T-cell (primary cell): ENCODE measurements at places on chromosomes 16 and 17. TPM values are rescaled to one million over a fixed set of nuclear protein-coding genes. Genes with fewer than 3 reads are reported as not detected.

DNA sequence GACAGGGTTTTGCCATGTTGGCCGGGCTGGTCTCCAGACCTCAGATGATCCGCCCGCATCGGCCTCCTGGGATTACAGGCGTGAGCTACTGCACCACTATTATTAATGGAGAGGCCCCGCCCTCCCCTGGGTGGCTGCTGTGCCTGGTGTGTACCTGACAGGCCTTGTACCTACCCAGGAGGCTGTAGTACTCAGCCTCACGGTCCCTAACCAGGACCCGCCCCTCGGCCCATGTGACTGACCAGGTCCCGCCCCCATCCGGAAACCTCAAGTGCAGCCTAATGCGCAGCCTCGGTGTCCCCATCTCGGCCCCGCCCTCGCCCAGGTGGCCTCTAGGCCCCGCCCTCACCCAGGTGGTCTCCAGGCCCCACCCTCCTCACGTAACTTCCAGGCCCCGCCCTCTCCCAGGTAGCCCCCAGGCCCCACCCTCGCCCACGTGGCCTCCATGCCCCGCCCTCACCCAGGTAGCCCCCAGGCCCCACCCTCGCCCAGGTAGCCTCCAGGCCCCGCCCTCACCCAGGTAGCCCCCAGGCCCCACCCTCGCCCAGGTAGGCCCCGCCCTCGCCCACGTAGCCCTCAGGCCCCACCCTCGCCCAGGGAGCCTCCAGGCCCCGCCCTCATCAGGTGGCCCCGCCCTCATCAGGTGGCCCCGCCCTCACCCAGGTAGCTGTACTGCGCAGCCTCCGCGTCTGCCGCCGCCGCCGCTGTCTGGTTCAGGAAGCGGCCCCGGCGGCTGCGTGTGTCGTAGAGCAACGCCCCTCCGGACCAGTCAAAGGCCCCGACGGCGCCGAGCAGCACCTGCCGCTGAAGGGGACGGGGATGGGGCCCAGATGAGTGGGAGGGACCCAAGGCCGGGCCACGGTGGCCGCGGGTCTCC, 31.0 kb downstream of the HASPIN start:
- H3K4me1 ChIP-seq = peaks cover 15% of the 10 kb centered on the region
- H3K36me3 ChIP-seq = no peaks in the 10 kb centered on the region
- peak; percentile 74 for DNase-seq

DNA sequence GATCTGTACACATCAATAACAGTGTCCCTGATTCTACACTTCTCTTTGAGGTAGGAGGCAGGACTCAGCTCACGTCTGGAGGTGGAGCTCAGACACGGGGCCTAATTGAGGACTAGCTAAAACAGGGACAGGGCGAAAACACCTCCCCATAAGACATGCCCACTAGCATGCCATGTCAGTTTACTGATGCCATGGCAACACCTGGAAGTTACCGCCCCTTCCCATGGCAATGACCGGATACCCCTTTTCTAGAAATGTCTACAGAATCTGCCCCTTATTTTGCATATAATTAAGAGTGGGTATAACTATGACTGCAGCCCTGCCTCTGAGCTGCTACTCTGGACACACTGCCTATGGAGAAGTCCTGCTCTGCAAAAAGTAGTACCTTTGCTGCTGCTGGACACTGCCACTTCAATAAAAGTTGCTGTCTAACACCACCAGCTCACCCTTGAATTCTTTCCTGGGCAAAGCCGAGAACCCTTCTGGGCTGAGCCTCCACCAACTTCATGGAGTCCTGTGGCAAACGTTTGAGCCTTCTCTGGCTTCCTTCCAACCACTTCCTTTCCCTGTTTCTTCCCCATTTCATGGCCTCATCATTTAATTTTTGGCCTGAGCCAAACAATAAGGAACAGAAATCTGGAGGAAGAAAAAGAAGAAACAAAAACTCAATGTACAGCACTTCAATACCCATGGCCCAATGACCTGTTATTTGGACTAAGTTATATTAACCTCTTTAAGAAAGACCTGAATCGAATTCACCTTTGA, 21.0 kb downstream of the PHB1 start:
- H3K4me3 ChIP-seq = no peak overlapping the region
- DNase-seq = no peak
- H3K36me3 ChIP-seq = no peaks in the 10 kb centered on the region
- H3K27me3 ChIP-seq = no peaks in the 10 kb centered on the region
- H3K27ac ChIP-seq = no peak overlapping the region

- H3K36me3 ChIP-seq = peaks cover 6% of the 10 kb centered on the region
- H3K27me3 ChIP-seq = no peaks in the 10 kb centered on the region
These were observed 10.6 kb downstream of the CALCOCO2 start for GRCh38 chr17:48841395-48841831.

GRCh38 chr17:71985111-71986039, 135.4 kb upstream of the SOX9 start:
- no peaks in the 10 kb centered on the region for H3K36me3 ChIP-seq
- H3K27me3 ChIP-seq = no peaks in the 10 kb centered on the region
- no peak overlapping the region for H3K4me3 ChIP-seq
- H3K4me1 ChIP-seq = no peaks in the 10 kb centered on the region

- no peak for DNase-seq
- no peaks in the 10 kb centered on the region for H3K4me1 ChIP-seq
- peaks cover 78% of the 10 kb centered on the region for H3K36me3 ChIP-seq
- no peak overlapping the region for H3K4me3 ChIP-seq
- H3K27ac ChIP-seq = no peak overlapping the region
These were observed 96.6 kb downstream of the HELZ start for GRCh38 chr17:67148352-67148751.

DNA sequence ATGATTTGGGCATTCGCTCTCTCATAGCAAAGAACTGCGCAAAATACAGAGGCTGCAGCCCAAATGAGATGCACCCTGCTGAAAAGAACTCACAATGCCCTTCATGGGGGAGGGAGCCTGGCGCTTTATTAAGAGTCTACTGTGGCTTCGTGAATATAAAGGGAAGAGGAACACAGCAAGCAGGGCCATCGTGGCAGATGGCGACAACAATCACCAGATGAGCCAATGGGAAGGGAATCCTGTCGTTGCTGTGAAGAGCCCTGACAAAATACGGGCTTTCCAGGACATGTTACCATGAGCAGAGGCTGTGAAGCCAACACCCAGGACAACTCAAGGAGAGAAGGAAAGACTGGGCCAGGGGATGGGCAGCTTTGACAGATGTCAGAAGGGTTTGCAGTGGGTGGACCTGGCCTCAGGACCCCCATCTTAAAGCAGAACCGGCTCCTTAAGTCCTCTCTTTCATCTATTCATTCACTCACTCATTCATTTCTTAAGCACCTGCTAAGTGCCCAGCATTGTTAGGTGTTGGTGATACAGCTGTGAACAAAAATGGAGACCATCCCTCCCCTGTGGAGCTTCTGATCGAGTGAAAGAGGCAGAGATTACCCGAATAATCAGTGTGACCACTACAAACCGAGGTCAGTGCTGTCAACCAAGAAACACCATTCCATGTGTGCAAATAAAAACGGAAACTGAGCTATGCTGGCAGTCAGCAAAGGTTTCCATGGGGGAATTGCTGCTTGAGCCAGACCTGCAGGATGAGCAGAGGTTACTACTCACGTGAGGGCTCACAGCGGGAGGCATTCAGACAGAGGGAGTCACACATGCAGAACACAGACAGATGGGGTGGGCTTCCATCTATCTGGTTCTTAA, 125.8 kb downstream of the DYNLRB2 start:
- no peak for DNase-seq
- H3K27me3 ChIP-seq = no peaks in the 10 kb centered on the region
- H3K4me1 ChIP-seq = peaks cover 4% of the 10 kb centered on the region
- H3K4me3 ChIP-seq = no peak overlapping the region
- H3K36me3 ChIP-seq = no peaks in the 10 kb centered on the region

DNA sequence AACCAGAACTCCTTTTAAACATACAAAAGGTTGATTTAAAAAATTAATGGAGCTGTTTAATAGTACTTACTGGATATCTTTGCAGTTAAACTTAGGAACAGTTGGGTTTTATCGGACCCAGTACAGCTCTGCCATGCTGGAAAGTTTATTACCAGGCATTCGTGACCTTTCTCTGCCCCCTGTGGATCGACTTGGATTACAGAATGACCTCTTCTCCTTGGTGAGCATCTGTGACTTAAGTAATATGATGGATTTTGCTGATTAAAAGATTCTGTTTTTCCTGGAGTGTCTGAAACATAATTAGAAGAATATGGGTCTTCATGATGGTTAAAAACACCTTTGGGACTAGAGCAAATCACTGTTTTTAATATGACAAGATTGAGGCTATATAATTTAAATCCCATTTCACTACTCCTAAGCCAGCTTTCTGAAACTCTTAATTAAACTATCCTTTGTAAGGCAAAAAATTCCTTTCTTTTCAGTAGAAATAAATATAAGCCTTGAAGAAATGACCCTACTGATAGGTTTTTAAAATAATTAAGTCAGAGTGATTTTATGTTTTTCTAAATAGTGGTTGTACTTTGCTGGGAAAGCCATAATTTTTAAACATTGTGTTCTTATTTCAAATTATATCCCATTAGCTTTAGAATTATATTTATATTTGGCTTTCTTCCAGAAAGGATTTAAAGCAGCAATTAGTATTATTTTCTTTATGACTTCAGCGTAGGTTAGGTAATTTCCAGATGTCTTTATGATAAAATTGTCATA, 45.7 kb upstream of the KPNB1 start:
- no peak overlapping the region for H3K4me3 ChIP-seq
- no peaks in the 10 kb centered on the region for H3K27me3 ChIP-seq
- H3K27ac ChIP-seq = no peak overlapping the region

DNA sequence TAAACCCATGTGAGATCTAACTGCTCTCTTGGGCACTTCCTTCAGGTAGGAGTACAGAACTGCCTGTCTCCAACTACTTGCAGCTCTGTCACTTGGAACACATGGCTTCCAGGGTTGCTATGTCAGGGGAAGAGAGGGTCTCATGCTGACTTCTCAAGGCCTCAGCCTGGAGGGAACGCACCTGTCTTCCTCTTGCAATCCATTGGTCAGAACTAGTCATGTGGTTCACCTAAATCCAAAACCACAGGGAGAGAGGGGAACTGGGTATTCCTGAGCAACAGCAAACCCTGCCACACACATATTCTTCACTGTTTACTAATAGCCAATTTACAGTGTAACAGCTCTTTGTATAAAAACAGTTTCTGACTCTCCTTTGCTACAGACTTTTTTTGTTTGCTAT, 206.1 kb downstream of the KCNJ2 start:
- no peaks in the 10 kb centered on the region for H3K27me3 ChIP-seq
- H3K4me1 ChIP-seq = no peaks in the 10 kb centered on the region
- H3K36me3 ChIP-seq = no peaks in the 10 kb centered on the region
- no peak for DNase-seq
- no peak overlapping the region for H3K27ac ChIP-seq

DNA sequence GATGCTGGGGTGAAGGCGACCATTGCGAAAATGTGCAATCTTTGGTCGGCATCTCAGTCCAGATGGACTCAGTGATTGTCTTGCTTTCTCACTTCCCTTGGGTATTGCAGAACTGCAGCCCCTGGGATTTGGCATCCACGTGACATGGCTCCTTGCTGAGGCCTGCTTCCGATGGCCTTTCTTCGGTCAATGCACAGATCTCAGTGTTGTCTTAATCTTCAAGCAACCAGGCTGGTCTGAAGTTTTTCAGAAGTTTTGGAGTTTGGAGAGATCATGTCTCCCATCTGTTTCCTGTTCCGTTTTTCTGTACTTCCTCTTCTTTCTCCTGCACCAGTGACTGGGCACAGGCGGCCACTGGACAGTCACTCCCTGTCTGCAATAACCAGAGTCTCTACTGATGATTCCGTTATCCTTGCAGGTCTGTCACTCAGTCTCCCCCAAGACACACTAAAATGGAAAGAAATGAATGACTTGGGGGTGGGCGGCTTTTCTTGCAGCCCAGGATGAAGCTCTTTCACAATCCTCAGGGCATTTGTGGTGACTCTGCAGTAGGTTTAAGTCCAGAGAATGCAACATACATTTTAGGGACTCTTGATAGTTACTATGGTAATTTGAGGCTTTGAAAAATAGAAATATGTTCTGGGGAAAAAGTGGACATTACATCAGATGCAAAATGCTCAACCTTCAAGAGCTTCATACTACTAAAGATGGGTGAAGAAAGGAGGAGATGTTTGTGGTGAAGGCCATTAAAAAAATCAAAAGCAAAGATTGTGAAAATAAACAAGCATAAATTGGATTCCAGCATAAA, 106.3 kb upstream of the ZFHX3 start:
- no peak for DNase-seq
- H3K27me3 ChIP-seq = peaks cover 7% of the 10 kb centered on the region
- no peaks in the 10 kb centered on the region for H3K4me1 ChIP-seq
- no peaks in the 10 kb centered on the region for H3K36me3 ChIP-seq

GRCh38 chr17:32161029-32161428, 18.7 kb downstream of the RHOT1 start:
- no peaks in the 10 kb centered on the region for H3K4me1 ChIP-seq
- no peaks in the 10 kb centered on the region for H3K27me3 ChIP-seq
- DNase-seq = no peak
- H3K4me3 ChIP-seq = no peak overlapping the region
- H3K27ac ChIP-seq = no peak overlapping the region

DNA sequence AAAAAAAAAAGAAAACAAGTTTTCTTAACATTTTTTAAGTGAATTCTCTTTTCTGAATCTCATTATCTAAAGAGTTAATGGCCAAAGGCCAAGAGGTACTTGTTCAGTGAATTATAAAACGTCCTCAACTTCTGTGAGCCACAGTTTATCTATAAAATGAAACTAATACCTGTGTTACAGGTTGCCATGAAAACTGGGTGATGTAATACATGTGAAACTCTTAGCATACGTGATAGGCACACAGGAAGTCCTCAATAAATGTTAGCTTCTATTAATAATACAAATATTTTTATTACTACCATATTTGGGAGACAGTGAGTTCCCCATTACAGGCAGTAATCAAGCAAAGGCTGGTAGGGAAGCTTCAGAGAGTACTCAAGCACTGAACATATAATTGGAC, 13.5 kb upstream of the INPP5K start:
- no peak overlapping the region for H3K27ac ChIP-seq
- H3K4me3 ChIP-seq = no peak overlapping the region
- no peak for DNase-seq
- H3K4me1 ChIP-seq = peaks cover 14% of the 10 kb centered on the region
- H3K36me3 ChIP-seq = peaks cover 7% of the 10 kb centered on the region

- H3K4me3 ChIP-seq = no peak overlapping the region
- no peaks in the 10 kb centered on the region for H3K36me3 ChIP-seq
- no peak overlapping the region for H3K27ac ChIP-seq
- DNase-seq = no peak
- H3K27me3 ChIP-seq = no peaks in the 10 kb centered on the region
These were observed 9.2 kb downstream of the SYT17 start for GRCh38 chr16:19177111-19177739.

GRCh38 chr16:77043076-77043475, 147.9 kb upstream of the MON1B start:
- DNase-seq = no peak
- no peaks in the 10 kb centered on the region for H3K27me3 ChIP-seq
- no peaks in the 10 kb centered on the region for H3K4me1 ChIP-seq

- peaks cover 3% of the 10 kb centered on the region for H3K4me1 ChIP-seq
- no peak overlapping the region for H3K4me3 ChIP-seq
- DNase-seq = no peak
- peaks cover 6% of the 10 kb centered on the region for H3K36me3 ChIP-seq
- no peak overlapping the region for H3K27ac ChIP-seq
These were observed 14.6 kb downstream of the KIAA0513 start for GRCh38 chr16:85042167-85042526.

GRCh38 chr17:78041386-78042179, 83.1 kb downstream of the TNRC6C start:
- no peak for DNase-seq
- peak overlapping the region; percentile 7 for H3K4me3 ChIP-seq
- H3K27ac ChIP-seq = no peak overlapping the region
- H3K36me3 ChIP-seq = peaks cover 26% of the 10 kb centered on the region
- no peaks in the 10 kb centered on the region for H3K27me3 ChIP-seq

- H3K27ac ChIP-seq = peak overlapping the region; percentile 72
- H3K4me1 ChIP-seq = peaks cover 14% of the 10 kb centered on the region
- H3K27me3 ChIP-seq = no peaks in the 10 kb centered on the region
- H3K36me3 ChIP-seq = peaks cover 14% of the 10 kb centered on the region
- H3K4me3 ChIP-seq = peak overlapping the region; percentile 58
These were observed 767 bp downstream of the SYNGR2 start for GRCh38 chr17:78168903-78169793.

KCNG4 gene
- total RNA-seq = not detected

TAX1BP3 gene
- total RNA-seq = 9.5 TPM
